Gastroesophageal sphincter (tissue), 4 donors: ENCODE measurements at places on chromosomes 5 and 9.

DNA sequence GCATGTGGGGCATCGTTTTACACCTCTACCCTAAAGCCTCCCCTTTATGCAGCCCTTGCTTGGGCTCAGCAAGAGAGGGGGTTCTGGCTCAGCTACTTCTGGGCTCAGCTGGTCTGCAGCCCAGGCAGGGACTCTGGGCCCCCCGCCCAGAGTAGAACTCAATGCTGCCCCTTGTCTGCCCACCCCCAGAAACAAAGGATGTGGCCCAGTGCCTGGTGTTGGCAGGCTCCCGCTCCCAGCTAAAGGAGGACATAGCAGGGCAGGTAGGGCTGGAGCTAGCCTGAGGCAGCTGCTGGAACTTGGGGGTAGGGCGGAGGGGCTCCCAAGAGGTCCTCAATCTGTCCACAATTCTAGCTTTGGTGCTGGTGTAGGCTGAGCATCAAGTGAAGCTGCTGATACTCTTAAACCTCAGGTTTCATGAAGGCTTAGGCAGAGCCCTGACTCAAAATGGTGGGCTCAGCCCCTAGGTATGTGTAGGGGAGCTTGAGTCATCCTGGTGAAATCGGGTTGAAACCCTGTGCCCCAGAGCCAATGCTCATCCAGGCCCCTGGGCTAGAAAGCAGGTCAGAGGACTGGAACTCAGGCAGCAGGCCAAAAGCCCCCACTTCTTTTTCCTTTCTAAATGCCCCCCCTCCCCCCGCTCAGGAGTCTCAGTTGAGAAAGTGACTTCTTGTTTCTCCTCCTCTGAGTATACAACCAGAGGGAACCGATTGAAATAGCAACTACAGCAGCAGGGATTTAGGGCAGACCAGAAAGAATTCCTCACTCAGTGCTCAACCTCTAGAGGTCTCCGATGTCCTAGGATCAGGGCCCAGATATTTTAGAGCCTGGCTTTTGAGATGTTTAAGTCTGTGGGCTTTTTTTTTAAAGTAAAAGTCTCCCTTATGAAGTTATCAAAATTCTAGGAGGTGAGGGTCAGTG is 11.4 kb downstream of the PSD2 start:
- no peak for ATAC-seq

- ATAC-seq, result no peak
Observed at GRCh38 chr9:108058135-108058814, 568.7 kb upstream of the KLF4 start.

GRCh38 chr5:120137582-120137981 is 326.5 kb upstream of the PRR16 start:
- no peak for ATAC-seq

DNA sequence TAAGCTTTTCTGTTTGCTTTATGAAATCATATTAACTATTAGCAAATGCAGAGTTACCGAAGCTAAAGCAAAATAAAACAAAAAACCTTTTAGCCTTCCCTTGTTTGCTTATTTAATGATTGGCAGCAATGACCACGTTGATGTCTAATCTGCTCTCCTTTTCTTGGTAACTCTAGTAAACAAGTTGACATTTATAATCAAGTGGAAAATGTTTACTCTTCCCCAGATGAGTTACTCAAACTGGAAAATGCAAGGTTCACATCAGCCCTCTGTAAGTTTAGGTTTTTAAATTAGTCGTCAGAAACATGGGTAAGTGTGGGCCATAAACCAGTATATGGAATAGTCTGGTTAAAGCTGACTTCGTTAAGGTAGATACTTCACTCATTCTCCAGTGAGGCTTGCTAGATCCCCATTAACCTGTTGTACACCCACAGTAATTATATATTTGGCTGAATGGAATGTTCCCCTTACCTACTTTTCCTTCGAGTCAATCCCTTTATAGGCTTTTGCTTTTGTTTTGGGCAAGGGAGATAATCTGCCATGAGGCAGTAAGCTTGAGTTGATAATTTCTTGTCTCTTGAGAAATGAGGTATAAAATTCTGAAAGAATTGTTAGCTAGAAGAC is 100.9 kb downstream of the GDNF start:
- no peak for ATAC-seq

DNA sequence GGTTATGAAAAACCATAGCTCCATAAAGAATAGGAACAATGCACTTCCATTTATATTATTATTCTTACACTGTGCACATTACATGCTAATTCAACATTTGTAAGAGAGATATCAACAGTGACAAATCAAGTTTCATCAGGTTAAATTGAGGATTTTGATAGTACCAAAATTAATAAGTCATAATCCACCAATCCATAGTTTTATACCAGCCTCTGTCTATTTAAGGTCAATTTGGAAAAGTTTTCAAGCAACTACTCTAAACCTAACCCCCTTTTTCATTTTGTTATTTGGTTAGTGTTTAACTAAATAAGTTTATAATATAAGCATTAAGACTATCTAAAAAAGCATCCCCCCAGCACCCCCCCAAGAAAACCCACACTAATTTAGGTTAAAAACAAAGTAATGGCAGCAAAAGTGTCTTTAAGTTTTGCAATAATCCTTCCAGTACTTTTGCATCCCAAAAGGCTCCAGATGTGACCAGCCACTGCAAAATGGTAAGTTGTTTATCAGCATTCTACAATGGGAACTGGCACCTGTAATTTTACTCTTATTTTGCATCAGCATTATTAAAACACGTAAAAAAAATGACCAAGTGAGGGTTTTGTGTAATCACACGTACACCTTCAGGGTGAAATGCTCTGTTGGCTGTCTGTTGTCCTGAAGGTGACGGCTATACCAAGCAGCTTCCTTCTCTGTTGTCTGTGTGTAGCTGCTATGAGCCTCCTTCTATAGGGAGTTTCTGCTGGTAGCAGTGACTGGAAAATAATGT is 36.8 kb upstream of the SSBP2 start:
- ATAC-seq, result peak; percentile 66

DNA sequence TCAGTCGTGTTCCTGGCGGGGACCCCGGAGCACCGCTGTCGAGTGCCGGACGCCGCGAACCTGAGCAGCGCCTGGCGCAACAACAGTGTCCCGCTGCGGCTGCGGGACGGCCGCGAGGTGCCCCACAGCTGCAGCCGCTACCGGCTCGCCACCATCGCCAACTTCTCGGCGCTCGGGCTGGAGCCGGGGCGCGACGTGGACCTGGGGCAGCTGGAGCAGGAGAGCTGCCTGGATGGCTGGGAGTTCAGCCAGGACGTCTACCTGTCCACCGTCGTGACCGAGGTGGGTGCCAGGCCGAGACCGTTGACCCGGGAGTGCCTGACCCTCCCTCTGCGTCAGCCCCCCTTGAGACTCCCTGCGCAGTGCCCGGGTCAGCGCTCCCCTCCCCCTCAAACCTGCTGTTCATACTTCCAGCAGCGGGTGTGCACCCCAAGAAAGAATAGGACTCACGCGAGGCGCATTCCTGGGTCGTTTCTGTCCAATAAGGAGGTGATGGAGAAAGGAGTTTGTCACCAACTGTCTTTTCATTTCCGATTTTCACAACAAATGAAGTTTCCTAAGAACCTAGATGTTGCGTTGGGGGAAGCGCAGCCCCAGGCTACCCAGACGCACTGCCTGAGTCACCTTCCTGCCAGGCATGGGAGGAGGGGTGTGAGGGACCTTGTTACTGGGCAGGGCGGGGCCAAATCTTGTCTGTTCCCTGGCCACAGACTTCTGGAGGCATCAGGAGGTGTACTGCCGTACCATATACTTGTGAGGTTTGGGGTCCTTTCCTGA is 722 bp downstream of the SLC22A4 start:
- ATAC-seq, result peak; percentile 6
